Activated T-helper 2 cell treated with anti-CD3 and anti-CD28 coated beads, Interferon-gamma antibody, Interleukin-2, Interleukin-4, amounts not matched to agents 10 μg/mL and 5 μg/mL and 100 μg/mL, durations not matched to agents 14 hours and 24 hours and 36 hours (primary cell): ENCODE measurements at places on chromosomes 4 and X.

GRCh38 chrX:63764946-63765345, 20.1 kb downstream of the ARHGEF9 start:
- no peak for DNase-seq
- no peaks in the 10 kb centered on the region for H3K36me3 ChIP-seq
- no peaks in the 10 kb centered on the region for H3K27me3 ChIP-seq
- H3K4me3 ChIP-seq: no peak overlapping the region
- no peak overlapping the region for H3K27ac ChIP-seq

DNA sequence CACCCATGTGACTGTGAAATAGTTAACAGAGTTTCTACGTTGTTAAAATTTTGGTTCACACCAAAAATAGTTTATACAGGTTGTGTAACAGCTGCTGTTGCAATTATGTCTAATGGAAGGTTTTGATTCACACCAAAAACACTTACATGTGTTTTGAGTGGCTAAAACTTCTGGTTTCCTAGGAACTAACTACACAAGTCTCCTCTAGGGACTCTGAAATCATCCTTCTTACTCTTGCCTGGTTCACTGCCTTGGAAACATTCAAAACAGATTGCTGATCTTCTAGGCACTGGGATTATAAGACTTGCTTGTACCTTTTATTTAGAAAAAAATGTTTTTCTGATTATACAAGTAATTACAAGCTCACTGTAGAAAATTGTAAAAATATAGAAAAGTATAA, 14.9 kb upstream of the MORC4 start:
- H3K4me1 ChIP-seq: peaks cover 2% of the 10 kb centered on the region
- no peak overlapping the region for H3K4me3 ChIP-seq
- no peak overlapping the region for H3K27ac ChIP-seq
- H3K27me3 ChIP-seq: no peaks in the 10 kb centered on the region
- H3K36me3 ChIP-seq: no peaks in the 10 kb centered on the region

GRCh38 chr4:13452927-13453579, 31.1 kb downstream of the RAB28 start:
- peaks cover 45% of the 10 kb centered on the region for H3K36me3 ChIP-seq
- no peak overlapping the region for H3K4me3 ChIP-seq
- H3K27me3 ChIP-seq: no peaks in the 10 kb centered on the region
- peaks cover 14% of the 10 kb centered on the region for H3K4me1 ChIP-seq
- peak overlapping the region; percentile 31 for H3K27ac ChIP-seq

- no peaks in the 10 kb centered on the region for H3K36me3 ChIP-seq
- no peak overlapping the region for H3K27ac ChIP-seq
- H3K27me3 ChIP-seq: no peaks in the 10 kb centered on the region
- no peak overlapping the region for H3K4me3 ChIP-seq
- peaks cover 19% of the 10 kb centered on the region for H3K4me1 ChIP-seq
Measured at GRCh38 chrX:69535661-69536060, 31.5 kb downstream of the NALF2 start.

- DNase-seq: no peak
- peaks cover 2% of the 10 kb centered on the region for H3K4me1 ChIP-seq
- H3K27ac ChIP-seq: no peak overlapping the region
- H3K4me3 ChIP-seq: no peak overlapping the region
- H3K27me3 ChIP-seq: no peaks in the 10 kb centered on the region
Measured at GRCh38 chr4:182894681-182895275, 22.4 kb downstream of the DCTD start.

GRCh38 chr4:24770032-24770584, 25.3 kb upstream of the SOD3 start:
- peaks cover 10% of the 10 kb centered on the region for H3K4me1 ChIP-seq
- no peaks in the 10 kb centered on the region for H3K27me3 ChIP-seq

GRCh38 chr4:18057821-18058533, 36.4 kb upstream of the LCORL start:
- H3K27ac ChIP-seq: no peak overlapping the region
- peaks cover 35% of the 10 kb centered on the region for H3K27me3 ChIP-seq
- no peak overlapping the region for H3K4me3 ChIP-seq
- DNase-seq: no peak
- peaks cover 14% of the 10 kb centered on the region for H3K4me1 ChIP-seq
- H3K36me3 ChIP-seq: no peaks in the 10 kb centered on the region

DNA sequence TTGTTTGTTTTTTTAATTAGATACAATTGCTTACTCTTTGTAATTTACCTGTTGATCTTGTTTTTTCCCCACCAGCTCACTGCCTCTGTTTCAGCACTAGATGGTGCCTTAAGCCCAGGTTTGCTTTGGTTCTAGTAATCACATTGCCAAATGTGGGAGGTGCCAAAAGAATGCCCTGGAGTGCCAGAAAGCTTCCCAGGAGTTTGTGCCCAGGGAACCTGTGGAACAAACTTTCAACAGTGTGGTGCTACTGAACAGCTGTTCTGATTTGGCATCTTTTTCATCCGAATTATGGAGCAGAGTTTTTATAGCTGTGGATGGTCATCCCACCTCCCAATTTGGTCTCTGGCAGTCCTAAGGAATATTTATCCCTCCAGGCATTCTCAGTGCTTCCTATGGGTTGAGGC, 1000.7 kb downstream of the STIM2 start:
- no peaks in the 10 kb centered on the region for H3K4me1 ChIP-seq
- H3K4me3 ChIP-seq: no peak overlapping the region
- DNase-seq: no peak
- H3K27me3 ChIP-seq: no peaks in the 10 kb centered on the region
- H3K27ac ChIP-seq: no peak overlapping the region
- no peaks in the 10 kb centered on the region for H3K36me3 ChIP-seq

DNA sequence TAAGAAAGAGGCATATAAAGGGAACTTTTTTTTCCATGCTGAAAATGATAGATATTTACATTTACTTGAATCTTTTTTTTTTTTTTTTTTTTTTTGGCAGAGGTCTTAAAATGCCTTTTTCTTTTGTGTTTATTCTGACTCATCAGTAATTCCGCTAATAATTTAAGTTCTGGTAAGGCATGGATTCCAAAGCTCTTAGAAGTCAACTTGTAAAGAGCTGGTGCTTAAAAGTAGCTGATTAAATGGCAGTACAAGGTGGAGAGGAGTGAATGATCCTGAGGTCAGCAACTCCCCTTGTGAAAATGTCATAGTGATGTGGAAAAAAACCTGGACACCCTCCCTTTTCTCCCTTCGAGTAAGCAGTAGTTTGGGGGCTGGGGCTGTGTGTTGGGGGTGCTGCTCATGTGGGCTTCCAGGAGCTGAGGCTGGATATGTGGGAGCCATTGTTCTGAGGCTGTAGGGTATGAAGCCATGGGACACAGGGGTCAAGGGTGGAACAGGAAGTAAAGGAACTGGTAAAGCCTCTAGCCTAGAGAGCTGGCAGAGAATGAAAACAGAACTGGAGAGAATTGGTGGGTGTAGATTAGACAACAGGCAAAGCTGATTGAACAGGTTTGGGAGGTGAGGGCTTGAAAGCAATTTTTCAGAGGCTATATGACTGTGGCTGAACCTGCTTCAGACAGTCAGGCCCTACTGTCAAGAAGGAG, 41.0 kb upstream of the PITX2 start:
- no peak overlapping the region for H3K4me3 ChIP-seq
- no peak for DNase-seq
- H3K27ac ChIP-seq: no peak overlapping the region
- H3K36me3 ChIP-seq: no peaks in the 10 kb centered on the region

DNA sequence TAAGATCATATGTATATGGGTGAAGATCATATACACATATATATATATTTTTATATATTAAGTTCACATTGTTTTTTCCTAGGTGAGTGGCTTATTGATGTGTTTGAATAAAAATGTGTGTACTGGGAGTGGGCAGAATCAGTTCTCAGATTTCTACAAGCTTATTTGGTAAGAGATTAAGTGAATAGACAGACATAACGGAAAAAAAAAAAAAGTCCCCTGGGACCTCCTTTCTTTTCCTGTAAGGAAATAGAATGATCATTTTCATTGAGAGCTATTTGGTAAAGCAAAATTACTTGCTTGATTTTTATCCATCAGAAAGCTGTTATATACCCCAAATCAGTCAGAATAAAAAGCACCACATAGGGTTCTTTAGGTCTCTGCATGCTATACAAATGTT, 597.7 kb downstream of the PCDH18 start:
- H3K27ac ChIP-seq: no peak overlapping the region
- H3K27me3 ChIP-seq: no peaks in the 10 kb centered on the region
- H3K4me1 ChIP-seq: no peaks in the 10 kb centered on the region

- H3K36me3 ChIP-seq: no peaks in the 10 kb centered on the region
- H3K27me3 ChIP-seq: no peaks in the 10 kb centered on the region
- DNase-seq: no peak
- no peak overlapping the region for H3K4me3 ChIP-seq
- no peaks in the 10 kb centered on the region for H3K4me1 ChIP-seq
Measured at GRCh38 chr4:30265716-30266115, 454.5 kb upstream of the PCDH7 start.

DNA sequence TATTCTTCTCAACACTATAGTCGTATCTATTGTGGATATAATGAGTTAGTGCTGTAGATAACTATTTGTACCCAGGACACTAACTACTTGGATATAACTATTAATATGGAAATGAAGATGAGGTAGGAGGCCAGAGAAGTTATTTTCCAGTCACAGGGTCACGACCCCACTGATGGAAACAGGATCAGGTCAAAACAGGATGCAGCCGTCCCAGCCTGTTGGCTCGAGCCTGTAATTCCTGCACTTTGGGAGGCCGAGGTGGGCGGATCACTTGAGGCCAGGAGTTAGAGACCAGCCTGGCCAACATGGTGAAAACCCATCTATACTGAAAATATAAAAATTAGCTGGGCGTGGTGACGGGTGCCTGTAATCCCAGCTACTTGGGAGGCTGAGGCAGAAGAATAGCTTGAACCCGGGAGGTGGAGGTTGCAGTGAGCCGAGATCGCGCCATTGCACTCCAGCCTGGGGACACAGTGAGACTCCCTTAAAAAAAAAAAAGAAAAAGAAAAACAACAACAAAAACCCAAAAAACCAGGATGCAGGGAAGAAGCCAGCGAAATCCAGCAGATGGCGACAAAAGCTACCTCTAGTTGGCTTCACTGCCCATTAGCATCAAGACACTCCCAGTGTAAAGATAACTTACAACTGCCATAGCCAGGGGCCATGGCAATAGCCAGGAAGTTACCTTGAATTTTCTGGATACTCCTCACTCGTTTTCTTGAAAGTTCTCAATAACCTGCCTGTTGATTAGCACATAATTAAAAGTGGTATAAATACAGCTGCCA, 37.9 kb upstream of the NKAP start:
- no peak overlapping the region for H3K4me3 ChIP-seq
- H3K27ac ChIP-seq: no peak overlapping the region
- DNase-seq: no peak

DNA sequence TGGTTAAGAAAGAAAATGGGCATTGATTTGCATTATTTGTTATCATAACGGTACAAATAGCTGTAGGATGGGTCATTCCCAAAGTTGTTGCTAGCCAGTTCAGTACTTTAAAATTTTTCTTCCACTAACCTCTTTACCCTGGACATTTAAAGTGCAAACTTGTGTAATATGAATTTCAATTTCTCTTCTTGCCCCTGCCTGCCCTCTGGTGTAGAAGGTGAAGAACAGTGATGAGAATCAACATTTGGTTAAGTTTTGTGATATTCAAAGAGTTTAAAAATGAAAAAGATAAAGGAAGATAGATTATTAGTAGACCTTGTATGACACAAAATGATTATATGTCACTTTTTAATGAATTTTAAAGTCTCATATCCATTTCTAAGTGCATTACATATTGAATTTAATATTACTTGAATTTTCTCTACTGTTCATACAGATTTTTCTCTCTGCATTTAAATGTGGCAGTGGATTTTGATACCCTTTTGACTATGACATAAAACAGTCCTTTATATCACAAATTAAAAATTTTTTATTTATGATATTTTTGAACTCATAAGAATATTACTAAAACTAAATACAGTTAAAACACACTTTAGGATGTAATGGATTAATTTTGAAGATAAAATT, 337.7 kb downstream of the BMPR1B start:
- H3K36me3 ChIP-seq: no peaks in the 10 kb centered on the region
- H3K27ac ChIP-seq: no peak overlapping the region
- peaks cover 14% of the 10 kb centered on the region for H3K27me3 ChIP-seq
- no peaks in the 10 kb centered on the region for H3K4me1 ChIP-seq
- no peak for DNase-seq

DNA sequence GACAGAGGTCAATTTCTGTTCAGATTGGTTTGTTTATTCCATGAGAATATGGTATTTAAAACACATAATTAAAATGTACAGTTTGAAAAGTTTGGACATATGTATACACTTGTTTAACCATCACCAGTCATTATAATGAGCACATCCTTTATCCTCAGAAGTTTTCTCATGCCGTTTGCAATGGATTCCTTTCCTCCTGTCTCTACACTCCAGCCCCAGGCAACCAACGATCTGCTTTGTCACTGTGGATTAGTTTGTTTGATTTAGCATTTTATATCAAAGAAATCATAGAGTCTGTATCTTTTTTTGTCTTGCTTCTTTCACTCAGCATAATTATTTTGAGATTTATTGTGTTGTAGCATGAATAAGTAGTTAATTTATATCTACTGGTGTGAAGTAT, 243.0 kb upstream of the TRAM1L1 start:
- H3K27ac ChIP-seq: no peak overlapping the region
- no peaks in the 10 kb centered on the region for H3K4me1 ChIP-seq
- H3K27me3 ChIP-seq: no peaks in the 10 kb centered on the region
- H3K4me3 ChIP-seq: no peak overlapping the region
- no peak for DNase-seq

GRCh38 chrX:106802388-106803275, at the start of gene TBC1D8B:
TSS of gene TBC1D8B (plus strand) at chrX:106802673. CDS start at chrX:106802854, 181 bp downstream.
- H3K36me3 ChIP-seq: no peaks in the 10 kb centered on the region
- DNase-seq: no peak
- H3K4me1 ChIP-seq: peaks cover 2% of the 10 kb centered on the region

DNA sequence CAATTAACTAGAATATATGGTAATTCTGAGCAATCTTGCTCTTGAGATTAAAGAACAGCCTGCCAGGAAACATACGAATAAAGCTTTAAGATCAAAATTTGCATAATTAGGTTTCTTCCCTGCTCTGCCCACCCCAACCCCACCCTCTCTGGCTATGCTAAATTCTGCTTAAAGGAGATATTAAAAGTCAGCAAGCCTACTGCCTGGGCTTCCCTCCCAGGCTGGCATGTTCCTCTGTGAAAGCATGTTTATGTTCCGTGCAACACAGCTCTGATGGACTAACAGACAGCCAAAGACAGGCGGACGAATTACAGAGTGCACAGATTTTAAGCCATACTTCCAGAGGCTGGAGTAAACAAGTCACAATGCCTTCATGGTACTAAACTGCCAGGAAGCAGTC, 28.4 kb downstream of the CD99L2 start:
- H3K36me3 ChIP-seq: peaks cover 4% of the 10 kb centered on the region
- no peaks in the 10 kb centered on the region for H3K27me3 ChIP-seq
- H3K4me1 ChIP-seq: peaks cover 25% of the 10 kb centered on the region

- no peaks in the 10 kb centered on the region for H3K4me1 ChIP-seq
- H3K36me3 ChIP-seq: no peaks in the 10 kb centered on the region
- peaks cover 84% of the 10 kb centered on the region for H3K27me3 ChIP-seq
- DNase-seq: no peak
- no peak overlapping the region for H3K27ac ChIP-seq
Measured at GRCh38 chr4:146638333-146638785, 334 bp upstream of the POU4F2 start.
